Right renal cortex interstitium (tissue), 3 donors: ENCODE measurements at places on chromosomes 2 and 18. TPM values are rescaled to one million over a fixed set of nuclear protein-coding genes. Genes with fewer than 3 reads are reported as not detected.

CRYGD gene
- polyA plus RNA-seq, result 0.21 TPM

MAP3K19 gene
- polyA plus RNA-seq, result 0.78 TPM

RFX8 gene
- polyA plus RNA-seq, result 0.69 TPM

CLIP4 gene
- polyA plus RNA-seq, result 17.6 TPM

PLEKHA3 gene
- 32.5 TPM for polyA plus RNA-seq

- no peak for DNase-seq
These were observed 632.2 kb downstream of the SLC4A3 start for GRCh38 chr2:220259662-220260061.

GRCh38 chr2:205166745-205167144, 515.6 kb upstream of the NRP2 start:
- no peak for DNase-seq

- DNase-seq, result no peak
These were observed 11.8 kb downstream of the CNDP2 start for GRCh38 chr18:74507927-74508326.

DNA sequence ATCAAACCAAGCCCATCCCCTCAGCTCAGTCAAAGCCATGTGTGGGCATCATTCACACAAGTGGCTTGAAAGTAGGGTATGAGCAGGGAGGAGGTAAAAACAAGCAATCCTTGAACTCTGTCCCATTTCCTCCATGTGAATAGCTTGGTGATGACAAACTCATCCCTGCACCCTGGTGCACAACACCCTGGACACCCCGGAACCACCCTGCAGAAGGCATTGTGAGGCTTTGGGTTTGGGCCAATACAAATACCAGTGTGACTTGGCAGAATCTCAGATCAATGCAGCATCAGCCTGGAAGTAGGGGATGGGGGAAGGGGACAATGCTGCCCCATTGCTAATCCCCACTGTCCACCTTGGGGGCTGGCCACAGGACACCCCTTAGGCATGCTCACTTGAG, 28.6 kb downstream of the TGFA start:
- no peak for DNase-seq

- no peak for DNase-seq
These were observed 63.7 kb upstream of the DAPL1 start for GRCh38 chr2:158731386-158731785.

- no peak for DNase-seq
These were observed 60.3 kb upstream of the SCN1A start for GRCh38 chr2:166188084-166188483.

- no peak for DNase-seq
These were observed 96.2 kb upstream of the HAAO start for GRCh38 chr2:42888321-42889245.

GRCh38 chr2:30565851-30566358, 118.9 kb downstream of the LCLAT1 start:
- no peak for DNase-seq

DNA sequence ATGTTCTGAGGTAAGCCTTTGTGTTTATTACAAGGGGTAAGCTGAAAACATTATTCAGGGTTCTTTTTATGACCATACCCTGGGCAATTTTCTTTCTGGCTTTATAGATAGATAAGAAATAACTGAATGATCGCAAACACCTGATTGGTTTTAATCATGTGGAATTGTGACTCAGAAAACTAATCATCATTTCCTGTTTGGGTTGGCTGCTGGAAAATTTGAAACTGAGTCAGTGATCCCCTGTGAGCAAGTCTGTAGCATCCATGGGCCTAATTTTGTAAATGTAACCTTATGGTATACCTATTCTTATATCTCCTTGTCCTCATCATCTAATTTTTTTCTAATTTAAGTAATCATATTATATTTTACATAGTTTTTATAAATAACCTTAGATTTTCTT, 34.3 kb downstream of the CCDC68 start:
- no peak for DNase-seq

- DNase-seq, result no peak
These were observed 78.3 kb downstream of the CMPK2 start for GRCh38 chr2:6787376-6787775.

GRCh38 chr2:149564983-149565382, 22.6 kb downstream of the MMADHC start:
- no peak for DNase-seq

- DNase-seq, result no peak
These were observed 129.4 kb downstream of the DTNB start for GRCh38 chr2:25543939-25544338.

DNA sequence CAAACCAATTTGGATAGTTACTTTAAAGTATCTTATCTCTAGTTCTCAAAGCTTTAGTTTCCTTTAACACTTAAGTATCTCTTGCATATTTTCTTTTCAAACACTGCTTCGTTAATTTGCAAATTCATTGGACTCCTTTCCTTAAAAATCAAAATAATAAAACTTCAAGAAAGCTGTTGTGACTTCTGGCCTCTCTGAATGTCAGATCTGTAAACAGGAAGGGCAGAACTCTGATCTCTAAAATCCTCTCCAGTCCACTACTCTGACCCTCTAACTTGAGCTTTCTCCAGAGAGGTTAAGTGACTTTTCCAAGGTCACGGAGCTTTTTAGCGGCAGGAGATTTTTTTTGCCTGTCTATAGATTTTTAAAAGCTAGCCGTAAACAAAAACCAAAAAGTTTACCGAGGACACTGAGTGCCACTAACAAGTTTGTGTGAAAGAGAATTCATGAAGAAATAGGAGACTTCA, 155.5 kb downstream of the TGIF1 start:
- DNase-seq, result no peak

- no peak for DNase-seq
These were observed 464 bp downstream of the CYBRD1 start for GRCh38 chr2:171522788-171523087.

DNA sequence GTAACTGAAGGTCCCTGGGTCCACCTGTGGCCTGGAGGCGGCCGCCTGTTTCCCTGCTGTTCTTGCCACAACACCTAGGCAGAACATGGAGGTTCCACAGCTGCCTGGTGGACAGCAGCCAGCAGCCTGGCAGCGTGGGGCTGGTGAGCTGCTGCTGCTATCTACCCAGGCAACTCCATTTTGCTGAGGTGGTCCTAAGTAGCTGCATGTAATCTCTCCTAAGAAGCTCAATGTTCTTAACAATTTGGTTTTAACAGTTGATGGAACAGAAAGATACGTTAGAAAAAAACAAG, 66.7 kb downstream of the NDUFA10 start:
- no peak for DNase-seq

- DNase-seq, result no peak
These were observed 43.4 kb downstream of the UBXN4 start for GRCh38 chr2:135785032-135785431.

DNA sequence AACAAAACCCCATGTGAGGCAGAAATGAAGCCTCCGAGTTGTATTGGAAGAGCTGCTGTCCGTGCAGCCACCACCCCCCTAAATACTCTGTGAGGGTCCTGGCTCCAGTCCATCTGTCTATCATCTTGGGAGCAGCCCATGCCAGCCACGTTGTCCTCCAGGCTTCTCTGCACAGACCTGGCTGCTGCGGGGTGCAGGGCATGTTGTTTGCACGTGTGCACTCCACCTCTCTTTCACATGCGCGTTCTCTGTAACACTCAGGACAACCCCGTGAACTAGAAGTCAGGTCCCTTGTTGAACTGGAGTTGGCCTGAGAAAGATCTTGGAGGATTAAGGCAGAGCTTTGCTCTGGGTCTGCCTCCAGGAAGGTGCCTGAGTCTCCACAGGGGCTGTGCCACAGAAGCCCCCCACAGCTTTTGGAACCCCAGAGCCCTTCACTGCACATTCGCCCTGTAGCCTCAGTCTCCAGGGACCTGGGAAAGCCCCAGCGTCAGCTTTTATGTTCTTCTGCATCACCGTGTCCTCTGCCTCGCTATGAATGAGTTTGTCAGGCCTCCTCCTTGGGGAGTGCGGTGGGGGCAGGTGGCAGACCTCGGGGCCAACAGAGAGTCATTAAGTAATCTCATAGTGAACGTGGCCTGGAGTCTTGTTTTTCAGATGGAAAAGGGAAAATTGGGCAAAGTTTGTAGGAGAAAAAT, 16.6 kb downstream of the RTP5 start:
- no peak for DNase-seq

GRCh38 chr2:71965530-71965929, 182.1 kb downstream of the CYP26B1 start:
- no peak for DNase-seq

GRCh38 chr2:230000118-230000841, 68.4 kb downstream of the SLC16A14 start:
- DNase-seq, result no peak

- DNase-seq, result no peak
These were observed 146.8 kb downstream of the SEPTIN10 start for GRCh38 chr2:109466674-109467575.

DNA sequence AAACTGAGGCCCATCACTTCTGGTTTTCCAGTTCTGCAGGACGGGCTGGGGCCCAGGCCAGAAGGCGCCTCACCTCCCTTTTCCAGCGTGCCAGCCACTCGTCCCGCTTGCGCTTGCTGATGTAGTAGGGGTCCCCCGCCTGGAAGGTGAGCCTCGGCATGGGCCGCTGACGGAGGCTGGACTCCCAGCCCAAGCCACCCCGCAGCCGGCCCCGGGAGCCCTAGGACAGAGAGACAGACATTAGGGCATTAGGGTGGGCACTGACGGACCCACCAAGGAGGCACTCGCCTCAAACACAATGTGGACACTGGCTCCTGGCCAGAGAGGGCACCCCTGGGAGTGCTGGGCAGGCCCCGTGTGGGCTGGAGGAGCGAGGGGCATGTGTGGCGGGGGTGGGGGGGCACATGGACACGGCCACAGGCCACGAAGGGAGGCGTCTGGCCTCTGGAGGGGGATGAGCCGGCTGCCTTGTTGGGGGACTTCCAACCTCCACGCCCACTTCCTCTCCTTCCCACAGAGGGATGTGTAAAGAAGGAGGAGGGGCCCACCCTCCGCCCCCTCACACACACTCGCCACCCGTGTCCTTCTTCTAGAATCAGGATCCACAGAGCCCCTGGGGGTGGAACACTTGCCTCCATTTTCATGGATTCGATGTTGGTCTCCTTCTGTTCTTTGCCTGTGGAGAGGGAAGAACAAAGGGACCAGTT, 66.7 kb downstream of the DNMT3A start:
- no peak for DNase-seq

DNA sequence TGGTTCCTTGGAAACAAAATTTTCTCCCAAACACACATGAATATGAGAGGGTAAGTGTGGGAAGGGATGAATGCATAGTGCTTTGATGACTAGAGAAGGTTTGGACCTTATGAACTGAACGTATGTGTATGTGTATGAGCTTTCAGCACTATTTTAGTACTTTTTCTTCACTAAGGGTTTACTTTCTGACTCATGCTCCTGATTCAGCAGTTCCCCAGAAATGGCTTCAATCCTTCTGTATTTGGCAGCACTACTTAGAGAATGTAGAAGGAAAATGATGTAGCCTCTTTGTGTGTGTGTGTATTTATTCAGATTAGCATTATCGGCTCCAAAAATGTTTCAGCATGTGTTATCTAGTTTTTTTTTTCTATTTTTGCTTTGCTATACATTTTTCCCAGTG, 22.2 kb downstream of the KCNJ3 start:
- no peak for DNase-seq

- DNase-seq, result peak; percentile 78
These were observed 25.0 kb downstream of the DCDC2C start for GRCh38 chr2:3728104-3729054.

DNA sequence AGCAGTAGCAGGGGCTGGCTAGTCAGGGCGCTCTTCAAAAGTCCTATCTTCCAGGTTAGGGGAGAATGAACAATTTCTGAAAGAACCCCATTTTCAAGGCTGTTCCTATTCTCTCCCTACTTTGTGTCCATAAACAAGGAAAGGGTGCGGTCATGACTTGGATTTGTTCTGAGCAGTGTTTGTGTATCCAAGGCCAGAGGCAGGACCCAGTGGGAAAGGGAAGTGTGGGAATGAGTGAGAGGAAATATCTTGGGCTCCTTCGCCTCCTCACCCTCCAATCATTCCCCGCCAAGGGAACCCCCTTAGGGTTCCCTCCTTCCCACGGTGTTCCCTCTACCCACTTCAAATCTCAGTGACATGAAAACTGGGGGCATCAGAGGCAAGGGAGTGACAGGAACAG, 25.5 kb upstream of the SPTBN1 start:
- no peak for DNase-seq

- no peak for DNase-seq
These were observed 80.9 kb upstream of the PKDCC start for GRCh38 chr2:41966920-41967319.

DNA sequence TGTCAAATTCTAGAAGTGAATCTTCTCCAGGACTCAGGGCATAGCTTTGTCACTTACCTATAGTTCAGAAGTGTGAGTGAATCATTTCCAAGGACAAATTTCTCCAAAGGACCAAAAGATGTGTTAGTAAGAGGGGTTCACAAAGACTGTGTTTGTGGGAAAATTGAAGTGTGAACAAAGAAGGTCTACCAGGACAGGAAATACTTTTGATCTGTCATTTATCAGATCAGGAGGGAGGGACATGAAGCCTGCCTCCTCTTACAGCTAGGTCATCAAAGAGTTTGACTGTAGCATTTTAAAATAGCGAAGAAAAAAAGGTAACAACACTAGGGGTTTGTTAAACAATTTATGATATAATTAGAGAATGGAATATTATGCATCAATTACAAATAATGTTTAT, 2.0 kb upstream of the CD28 start:
- DNase-seq, result no peak

DNA sequence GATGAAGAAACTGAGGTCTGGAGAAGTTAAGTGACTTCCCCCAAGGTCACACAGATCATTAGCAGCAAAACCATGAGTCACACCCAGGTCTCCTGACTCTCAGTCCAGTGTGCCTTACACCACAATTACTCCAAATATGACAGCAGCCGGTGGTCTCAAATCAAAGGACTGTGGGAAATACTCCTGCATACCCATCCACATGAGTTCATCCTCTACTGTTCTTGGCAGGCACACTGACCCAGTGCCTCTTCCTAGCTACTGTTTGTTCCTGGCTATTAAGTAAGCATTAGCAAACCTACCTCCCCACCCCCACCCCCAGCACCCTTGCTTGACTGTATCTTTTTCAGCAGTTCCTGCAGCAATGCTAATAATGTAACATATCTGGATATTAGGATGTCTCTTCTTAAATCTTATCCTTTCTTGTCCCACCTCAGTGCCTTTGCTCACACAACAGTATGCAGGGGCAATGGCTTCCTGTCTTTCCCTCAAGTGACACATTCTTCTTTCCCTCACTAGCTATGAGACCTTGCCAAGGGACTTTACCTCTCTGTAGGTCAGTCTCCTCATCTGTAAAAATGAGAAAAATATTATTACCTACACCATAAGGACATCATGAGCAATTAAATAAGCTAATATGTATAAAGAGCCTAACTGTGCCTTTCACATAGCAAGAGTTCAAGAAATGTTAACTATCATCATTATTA, 46.2 kb downstream of the FAM98A start:
- DNase-seq, result no peak
